ENCODE measurements at places on chromosomes 2 and 18.
A peak's percentile ranks its signal among the peaks of the same experiment; 100 is the strongest.

- no peak for DNase-seq
Measured at GRCh38 chr2:123935405-123935804, 89.7 kb upstream of the CNTNAP5 start.

DNA sequence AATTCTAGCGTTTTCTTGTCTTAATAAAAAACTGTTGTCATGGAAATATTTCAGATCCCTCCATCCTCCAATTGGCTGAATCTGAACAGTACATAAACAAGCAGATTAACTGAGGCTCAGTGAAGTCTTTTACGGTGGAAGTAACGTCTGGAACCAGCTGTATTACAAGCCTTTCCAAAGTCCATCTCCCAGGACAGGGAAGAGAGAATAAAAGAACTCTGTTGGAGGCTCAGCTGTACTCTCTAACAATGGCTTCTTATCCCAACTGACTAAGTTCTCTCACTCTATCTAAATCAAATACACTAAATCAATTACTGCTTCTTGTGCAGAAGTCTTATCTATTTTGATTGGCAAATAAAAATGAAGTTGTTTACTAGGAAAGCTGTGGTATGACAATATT lies 19.9 kb upstream of the NEDD4L start:
- DNase-seq = no peak

- no peak for DNase-seq
Measured at GRCh38 chr18:61277808-61278207, 55.4 kb upstream of the CDH20 start.

- no peak for DNase-seq
Measured at GRCh38 chr2:224938651-224939182, 103.6 kb downstream of the DOCK10 start.

GRCh38 chr2:51903728-51904127 lies 871.8 kb upstream of the NRXN1 start:
- DNase-seq = no peak

DNA sequence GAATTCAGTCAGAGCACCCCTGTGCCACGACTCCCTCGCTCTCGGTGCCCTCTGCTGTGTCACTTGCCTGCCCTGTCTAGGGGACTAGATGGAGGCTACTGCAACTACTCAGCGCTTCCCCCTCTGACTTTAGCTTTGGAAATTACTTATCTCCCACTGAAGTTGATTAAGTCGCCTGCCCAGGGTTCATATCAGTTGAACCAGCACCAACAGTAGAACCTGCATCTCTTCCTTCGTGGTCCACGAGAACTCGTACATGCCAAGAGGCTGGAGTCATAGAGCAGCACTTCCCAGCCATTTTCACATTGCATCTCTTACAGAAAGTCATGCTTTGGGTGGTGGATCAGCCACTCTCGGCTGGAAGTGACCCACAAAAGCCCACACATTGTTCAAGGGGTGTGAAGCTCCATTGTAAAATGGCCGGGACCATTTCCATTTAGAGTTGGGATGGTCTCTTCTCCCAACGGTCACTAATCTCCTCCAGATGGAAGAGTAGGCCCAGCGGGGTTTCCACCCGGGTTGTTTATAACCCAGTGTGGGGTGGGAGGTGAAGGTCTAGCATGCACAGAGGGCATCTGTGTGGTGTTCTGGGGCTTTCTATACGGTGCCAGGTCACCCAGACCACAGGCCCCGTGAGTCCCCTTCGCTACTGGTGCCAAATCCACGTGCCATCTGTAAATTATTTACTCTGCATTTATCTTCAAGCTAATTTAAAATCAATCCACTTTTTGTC lies 38.0 kb downstream of the STEAP3 start:
- DNase-seq = no peak

GRCh38 chr2:6183226-6183625 lies 491.0 kb downstream of the SOX11 start:
- DNase-seq = no peak

GRCh38 chr18:68555879-68556301 lies 159.0 kb downstream of the TMX3 start:
- no peak for DNase-seq

DNA sequence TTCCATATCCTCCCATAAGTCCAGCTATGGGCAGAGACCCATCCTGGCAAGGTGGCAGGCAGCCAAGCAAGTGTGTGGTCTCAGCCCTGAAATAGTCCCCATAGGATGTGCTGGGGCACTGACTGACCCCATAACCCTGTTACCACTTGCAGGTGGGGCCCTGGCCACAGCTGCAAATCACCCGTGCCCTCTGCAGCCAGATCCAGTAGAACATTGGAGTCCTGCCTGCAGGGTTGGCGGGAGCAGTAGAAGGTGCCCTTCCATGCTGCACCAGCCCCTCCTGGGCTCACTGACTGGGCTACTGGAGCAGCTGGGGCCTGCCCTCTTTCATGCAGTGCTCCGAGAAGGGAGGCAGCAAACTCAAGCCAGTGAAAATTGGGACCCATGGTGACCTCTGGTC lies 112.6 kb upstream of the MCFD2 start:
- no peak for DNase-seq

DNA sequence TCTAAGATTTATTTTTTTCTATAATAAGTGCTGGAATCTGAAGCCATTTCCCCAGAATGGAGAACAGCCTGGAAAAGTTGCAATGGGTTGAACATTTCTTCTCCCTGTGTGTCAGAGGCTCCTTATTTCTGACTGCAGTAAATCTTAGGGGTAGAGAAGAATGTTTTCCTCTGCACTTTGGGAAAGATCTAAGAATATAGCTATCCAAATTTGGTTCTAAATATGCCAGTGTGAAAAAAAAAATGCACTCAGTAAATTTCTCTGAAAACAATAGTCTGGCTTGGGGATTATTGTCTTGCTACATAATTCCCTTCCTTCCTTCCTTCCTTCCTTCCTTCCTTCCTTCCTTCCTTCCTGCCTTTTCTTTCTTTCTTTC lies 19.7 kb upstream of the CYRIA start:
- no peak for DNase-seq

DNA sequence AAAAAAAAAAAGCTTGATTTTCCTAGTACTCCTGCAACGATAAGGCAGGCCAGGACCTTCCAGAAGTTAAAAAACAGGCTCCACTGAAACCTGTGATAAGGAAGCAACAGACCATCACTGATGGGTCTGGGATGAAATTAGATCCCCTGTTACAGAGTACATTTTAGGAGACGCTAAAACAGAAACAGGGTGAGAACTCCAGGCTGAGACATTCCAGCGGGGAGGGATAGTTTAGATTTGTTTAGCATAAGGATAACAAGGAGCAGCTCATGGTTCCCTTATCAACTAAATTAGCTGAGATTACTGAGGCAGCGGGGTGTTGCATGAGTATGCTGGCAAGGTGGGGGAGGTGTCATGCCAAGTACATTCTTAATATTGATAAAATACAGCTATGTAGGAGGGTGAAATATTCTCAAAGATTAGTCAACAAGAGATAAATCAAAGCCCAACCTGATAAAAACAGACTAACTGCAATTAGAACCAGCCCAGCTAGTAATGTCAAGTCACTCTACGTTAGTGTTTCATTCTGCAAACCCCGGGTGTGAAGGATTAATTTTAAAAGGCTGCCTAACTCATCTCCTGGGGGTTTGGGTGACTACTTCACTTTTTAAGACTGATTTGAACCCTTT lies 75.0 kb upstream of the BZW1 start:
- no peak for DNase-seq

DNA sequence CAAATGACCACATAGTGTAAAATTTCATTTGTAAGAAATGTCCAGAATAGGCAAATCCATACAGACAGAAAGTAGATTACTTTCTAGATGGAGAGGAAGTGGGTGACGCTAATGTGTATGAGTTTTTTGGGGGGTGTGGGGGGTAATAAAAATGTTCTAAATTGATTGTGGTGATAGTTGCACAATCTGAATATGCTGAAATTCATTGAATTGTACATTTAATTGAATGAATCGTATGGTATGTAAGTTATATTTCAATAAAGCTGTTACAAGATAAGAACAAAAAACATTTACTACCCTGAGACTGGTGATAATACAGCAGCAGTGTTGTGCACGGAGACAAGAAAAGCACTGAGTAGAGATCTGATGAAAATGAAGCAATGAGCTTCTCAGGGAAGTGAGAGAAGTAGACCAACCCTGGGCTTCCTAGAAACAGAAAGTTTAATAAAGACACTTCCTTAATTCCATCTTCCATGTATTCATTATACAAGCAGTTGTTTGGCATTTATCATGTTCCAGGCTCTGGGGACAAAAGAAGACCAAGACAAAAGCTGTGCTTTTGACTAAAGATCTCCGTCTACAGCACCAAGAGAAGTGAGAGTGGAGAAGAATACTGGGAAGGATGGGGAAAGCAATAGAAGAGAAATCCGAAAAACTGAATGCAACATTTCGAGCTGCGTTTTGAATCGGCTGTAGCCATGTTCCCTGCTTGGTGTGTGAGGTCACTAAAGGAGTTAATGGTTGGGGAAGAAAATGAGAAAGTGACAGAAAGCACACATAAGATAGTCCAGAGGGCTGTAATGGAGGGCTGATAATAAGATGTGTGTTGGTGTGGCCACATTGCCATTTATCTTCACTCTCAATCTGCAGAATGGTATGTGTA lies 1.8 kb upstream of the PDE11A start:
- no peak for DNase-seq

GRCh38 chr2:233075966-233076339 lies 15.8 kb downstream of the INPP5D start:
- no peak for DNase-seq

- DNase-seq = no peak
Measured at GRCh38 chr18:29153091-29153490, 976.2 kb upstream of the CDH2 start.

GRCh38 chr18:29644276-29644675 lies 1398.3 kb downstream of the DSC3 start:
- DNase-seq = no peak

DNA sequence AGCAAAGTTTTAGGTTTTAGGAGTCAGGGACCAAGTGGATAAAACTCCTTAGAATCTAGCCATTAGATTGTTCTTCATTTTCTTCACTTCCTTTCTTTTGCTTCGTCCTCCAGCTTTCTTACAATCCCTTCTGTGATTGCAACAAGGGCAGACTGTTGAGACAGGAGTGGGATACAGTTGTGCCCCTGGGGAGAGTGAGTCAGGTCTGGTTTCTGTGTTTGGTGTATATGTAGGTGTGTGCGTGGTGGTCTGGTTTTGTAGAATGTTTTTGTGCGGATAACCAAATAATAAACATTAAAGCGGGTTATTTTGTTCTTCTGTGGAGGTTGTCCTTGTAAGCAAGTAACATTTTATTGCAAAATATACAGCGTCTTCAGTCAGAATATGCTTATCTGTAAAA lies 7.3 kb downstream of the INSIG2 start:
- DNase-seq = no peak

DNA sequence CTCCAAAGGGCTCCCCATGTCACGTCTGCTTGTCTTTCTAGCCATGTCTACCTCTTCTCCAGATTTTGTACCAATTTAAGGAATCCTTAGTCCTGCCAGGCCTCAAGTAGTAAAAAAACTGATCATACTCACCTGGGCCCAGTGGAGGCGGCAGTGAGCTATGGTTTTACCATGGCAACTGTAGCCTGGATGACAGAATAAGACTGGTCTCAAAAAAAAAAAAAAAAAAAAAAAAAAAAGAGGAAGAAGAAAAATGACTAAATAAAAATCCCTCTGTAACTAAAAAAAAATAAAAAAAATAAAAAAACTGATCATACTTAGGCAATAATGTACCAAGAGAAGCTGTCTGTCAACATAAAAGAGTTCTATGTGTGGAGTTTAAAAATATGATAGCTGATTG lies 221.6 kb downstream of the NR4A2 start:
- no peak for DNase-seq

DNA sequence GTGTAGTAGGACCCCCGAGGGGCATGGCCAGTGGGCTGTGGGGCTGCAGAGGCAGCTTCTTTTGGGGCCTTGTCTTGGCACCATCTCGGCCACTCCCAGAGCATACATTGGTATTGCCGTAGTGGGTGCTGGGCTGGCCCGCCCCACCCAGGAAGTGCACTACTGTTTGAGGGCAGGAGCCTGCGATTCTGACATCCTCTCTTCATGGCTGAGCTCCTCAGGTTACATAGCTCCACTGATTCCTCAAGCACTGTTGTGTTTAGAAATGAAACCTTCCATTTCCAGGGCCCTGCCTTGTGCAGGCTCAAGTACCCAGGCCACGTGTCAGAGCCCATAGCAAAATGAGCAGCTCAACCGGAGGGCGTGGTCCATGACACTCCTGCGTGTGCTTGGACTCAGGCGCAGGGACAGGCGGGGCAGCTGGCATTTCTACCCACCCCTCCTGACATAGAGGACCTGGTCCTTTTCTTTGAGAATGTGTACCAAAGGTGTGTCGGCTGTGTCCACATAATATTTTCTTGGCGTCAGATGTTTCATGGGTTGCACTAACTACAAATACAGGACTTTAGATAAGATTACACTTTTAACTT lies 67.9 kb downstream of the DGKD start:
- no peak for DNase-seq

DNA sequence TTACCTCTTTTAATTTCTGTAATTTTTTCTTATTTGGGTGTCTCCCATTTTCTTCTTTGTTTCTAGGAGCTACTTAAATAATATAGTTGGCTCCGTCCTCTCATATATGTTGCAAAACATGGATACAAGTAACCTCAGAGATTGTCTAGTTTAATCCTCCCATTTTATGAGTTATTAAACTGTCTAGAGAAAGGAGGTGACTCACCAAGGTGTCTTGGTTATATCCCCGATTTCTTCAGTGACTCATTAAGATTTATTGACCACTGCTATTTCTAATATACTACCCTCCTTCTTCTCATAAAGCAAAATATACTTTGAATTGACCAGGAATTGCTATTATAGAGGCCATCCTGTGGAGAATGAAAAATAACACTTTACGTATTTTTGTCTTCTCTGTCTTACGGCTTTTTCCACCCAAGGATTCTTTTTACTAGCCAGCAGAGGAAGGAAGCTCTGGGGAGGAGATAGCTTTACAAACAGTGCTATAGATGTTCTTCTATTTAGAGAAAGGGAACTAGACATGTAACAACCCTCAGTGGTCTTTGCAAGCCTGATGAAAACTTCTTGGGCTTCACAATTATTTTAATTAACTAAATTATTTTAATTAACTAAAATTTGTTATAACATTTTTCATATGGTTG lies 300.4 kb upstream of the TNP1 start:
- peak; percentile 54 for DNase-seq

DNA sequence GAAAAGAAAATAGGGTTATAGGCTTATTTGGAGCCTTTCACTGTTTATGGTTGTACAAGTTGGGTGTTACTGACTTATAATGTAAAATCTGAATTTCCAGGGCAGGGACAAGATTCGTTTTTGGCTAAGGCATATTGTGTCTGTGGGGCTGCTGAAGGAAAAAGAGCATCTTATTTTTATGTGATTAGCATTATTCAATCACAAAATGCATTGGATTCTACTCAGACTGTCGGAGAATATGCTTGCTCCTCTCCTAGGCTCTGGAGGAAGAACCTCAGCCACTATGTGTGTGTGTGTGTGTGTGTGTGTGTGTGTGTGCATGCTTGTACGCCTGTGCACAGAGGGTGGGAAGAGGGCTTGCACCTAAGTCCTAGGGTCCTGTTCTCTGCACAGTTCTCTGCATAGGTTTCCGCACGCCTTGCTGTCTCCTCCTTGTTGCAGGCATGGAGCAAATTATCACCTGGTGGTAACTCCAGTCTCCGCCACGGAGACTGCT lies 44.3 kb downstream of the AGAP1 start:
- no peak for DNase-seq

GRCh38 chr2:157986761-157987160 lies 110.6 kb upstream of the ACVR1 start:
- no peak for DNase-seq

GRCh38 chr2:70784320-70784719 lies 6.1 kb downstream of the FIGLA start:
- no peak for DNase-seq
